ENCODE measurements at places on chromosomes 2 and 18.

GRCh38 chr2:166969486-166969885 lies 81.2 kb downstream of the XIRP2 start:
- no peak for DNase-seq

DNA sequence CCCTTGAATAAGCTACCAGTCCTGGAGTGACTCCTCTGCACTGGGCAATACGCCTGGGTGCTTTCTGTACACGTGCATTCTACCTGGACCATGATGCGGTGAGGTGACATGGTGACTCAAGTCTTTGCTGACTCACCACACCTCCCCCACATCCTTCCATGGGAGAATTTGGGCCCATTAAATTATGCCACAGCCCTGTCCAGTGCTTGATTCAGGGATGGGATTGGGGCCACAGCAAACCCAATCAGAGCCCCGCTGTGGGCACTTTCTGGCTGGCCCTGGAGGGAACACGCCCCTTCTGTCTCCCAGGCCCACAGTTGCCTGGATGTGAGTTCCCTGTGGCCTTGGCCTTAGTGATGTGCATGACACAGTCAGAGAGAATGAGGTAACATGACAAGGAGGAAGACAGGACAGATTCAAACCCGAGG lies 86.9 kb downstream of the LRRC30 start:
- no peak for DNase-seq

DNA sequence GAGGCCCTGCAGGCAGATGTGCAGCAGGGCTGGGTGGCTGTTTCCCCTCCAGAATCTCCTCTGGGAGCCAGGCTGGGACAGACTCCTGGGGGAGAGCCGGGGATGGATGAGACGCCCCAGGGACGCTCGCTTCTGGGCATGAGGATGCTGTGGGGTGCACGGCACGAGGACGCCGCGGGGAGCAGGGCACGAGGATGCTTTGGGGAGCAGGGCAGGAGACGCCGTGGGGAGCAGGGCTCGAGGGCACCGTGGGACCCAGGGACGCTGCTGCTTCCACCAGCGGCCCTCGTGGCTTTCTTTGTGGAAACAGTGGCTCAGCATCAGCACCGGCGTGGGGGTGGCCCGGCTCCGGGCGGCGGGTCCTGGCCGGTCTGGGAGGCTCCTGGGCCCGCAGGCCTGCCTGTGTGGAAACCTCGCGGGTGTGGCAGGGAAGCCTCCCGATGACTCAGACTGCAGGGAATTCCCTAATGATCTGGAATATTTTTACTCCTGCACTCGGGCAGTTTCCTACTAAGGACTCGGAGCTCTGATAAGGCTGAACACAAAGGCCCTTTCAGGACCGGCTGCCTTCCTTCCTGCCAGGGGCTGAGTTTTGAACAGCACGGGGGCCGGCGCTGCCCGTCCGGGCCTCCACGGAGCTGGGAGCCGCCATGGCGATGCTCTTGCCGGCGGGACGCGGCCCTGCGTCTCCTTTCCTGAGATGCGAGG lies 62.6 kb downstream of the NFATC1 start:
- DNase-seq = no peak

DNA sequence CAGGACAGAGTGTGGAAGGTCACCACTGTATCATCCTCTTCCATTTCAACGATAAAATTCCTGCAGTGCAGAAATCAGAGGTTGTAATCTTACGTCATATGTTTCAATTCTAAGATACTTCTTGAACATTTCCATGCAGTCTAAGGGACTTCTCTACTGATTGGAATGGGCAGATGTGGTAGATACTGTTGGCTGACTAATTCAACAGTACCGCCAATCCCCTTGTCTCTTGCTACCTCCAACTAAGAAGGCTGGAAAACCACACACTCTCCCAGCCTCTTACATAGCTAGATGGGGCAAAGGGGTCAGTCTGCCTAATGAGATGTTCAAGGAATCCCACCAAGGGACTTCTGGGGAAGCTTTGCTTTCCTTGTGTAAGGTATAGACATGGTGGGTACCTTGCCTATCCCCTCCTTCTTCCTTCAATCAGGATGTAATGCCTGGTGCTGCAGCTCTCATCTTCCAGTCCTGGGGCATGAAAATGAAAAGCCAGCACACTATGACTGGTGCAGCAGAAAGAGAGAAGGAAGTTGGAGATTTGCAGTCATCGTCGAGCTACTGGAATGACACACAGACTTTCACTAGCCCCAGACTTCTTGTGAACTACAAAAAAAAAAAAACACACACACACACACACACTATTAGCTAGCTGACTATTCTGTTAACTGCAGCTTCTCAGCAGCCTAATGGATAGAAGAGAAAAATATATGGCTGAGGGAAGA lies 84.1 kb downstream of the ALPK2 start:
- no peak for DNase-seq

DNA sequence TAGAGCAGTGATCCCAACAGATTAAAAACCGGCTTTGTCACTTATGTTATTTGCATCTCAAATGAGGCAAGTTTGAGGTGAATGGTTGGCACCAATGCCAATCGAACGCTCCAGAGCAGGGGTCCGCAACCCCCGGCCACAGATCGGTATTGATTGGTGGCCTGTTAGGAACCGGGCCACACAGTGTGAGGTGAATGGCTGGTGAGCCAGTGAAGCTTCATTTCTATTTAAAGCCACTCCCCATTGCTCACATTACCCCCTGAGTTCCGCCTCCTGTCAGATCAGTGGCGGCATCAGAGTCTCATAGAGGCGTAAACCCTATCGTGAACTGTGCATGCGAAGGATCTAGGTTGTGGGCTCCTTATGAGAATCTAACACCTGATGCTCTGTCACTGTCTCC lies 132.0 kb downstream of the TMEM182 start:
- no peak for DNase-seq

- no peak for DNase-seq
Observed at GRCh38 chr2:172438741-172439508, 11.5 kb downstream of the ITGA6 start.

- DNase-seq = peak; percentile 42
Observed at GRCh38 chr2:225464346-225465025, 65.0 kb downstream of the NYAP2 start.

DNA sequence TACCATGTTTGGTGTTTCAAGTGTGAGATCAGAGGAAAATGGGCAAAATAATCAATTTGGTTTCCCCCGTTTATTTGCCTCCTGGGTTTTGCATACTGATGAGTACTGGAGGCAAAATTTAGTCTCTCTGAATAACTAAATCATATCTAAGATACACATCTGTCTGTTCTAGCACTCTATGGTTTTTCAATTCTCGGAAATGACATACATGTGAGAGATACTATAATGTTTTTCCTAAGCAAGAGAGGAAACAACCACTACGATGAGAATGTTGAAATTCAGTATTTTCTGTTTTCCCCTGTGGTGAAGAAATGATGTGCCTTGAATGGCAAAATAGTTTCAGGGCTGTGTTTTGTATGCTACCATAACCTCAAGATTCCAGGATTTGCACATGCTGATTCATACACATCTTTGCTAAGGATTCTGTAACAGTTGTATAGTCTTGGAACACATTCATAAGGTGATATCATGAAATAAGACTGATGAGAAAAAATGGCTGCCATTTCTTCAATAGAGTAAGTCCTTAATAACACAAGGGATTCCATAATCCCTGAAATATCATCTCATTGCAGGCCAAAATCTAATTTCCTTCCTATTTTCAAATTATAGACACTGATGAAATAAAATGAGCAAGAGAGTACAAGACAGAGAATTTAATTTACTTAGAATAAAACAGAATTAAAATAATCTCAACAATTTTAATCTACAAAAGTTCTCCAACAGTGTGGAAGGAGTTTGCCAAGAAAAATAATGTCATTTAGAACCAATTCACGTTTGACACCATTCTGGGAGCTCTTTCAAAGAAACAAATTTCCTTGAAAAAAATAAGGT lies 316.6 kb downstream of the FIGN start:
- DNase-seq = no peak

DNA sequence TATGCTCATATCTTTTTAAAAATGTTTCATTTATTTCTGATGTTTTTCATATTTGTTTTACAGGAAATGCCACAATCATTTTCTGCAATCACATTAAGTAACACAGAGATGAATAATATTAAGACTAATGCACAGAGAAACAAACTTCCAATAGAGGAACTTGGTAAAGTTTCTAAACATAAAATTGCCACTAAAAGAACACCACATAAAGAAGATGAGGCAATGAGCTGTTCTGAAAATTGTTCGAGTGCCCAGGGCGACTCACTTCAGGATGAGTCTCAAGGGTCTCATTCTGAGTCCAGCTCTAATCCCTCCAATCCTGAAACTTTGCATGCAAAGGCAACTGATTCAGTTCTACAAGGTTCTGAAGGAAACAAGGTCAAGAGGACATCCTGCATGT lies 70.4 kb downstream of the APLF start:
- DNase-seq = no peak

DNA sequence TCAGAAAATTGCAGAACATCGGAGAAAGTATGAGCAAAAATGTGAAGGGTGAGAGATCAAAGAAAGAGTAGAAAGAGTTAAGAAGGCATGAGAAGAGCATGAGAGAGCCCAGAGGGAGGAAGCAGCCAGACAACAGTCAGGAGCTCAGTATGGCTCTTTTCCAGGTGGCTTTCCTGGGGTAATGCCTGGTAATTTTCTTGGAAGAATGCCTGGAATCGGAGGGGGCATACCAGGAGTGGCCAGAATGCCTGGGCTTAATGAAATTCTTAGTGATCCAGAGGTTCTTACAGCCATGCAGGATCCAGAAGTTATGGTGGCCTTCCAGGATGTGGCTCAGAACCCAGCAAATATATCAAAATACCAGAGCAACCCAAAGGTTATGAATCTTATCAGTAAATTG lies 271.8 kb upstream of the TFPI start:
- no peak for DNase-seq

- DNase-seq = no peak
Observed at GRCh38 chr2:218865396-218865795, 5.8 kb downstream of the WNT6 start.

DNA sequence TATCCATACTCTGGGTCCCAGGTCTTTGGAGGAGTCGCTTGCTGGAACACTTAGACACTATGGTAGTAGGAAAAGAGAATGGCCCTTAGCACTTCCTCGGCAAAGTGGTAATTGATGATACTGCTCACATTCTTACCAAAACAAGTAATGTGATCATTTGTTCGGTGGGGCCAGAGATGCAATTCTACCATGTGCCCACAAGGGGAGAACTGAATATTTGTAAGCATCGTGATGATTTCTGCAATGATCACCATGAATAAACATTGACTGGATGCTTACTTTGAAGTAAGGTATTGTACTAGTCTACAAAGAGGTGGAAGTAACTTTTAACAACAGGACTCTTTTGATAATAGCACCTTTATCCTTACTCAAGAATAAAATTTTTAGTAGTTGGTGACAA lies 109.7 kb downstream of the CD8B2 start:
- DNase-seq = peak; percentile 52

DNA sequence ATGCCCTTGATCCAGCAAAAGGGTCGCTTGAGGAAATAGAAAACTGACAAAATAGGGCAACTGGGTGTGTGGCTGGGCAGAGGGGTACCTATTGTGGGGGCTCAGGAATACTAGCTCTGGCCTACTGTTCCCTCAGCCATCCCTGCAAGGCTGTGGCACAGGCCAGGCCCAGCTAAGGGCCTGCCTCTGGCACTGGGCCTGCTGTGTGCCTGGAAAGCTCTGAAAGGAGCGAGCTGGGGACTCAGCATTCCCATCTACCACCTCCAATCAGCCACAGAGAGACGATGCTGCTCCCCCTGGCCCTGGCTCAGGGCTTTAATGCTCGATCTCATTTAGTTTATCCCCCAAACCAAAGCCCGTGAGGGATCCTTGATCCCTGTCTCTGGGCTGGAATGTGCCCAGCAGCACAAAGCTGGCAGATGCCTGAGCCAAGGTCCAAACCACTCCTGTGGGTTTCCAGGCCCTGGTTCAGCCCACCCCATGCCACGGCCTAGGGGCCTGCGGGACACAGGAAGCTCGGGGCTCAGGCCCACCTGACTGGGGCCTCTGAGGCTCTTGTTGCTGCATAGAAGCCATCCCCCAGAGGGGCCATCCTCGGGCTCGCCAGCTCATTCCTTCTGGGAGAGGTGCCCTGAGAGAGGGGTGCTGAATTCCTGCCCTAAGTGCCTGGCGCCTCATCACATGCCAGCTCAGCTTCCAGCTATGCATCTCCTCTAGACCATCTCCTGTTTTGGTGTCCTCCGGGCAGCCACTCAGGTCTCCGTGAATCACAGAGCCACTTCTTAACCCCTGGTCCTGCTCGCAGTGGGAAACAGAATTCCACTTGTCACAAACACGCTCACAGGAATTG lies 43.0 kb upstream of the KCNF1 start:
- DNase-seq = no peak

GRCh38 chr2:14428056-14428455 lies 204.5 kb upstream of the LRATD1 start:
- no peak for DNase-seq

DNA sequence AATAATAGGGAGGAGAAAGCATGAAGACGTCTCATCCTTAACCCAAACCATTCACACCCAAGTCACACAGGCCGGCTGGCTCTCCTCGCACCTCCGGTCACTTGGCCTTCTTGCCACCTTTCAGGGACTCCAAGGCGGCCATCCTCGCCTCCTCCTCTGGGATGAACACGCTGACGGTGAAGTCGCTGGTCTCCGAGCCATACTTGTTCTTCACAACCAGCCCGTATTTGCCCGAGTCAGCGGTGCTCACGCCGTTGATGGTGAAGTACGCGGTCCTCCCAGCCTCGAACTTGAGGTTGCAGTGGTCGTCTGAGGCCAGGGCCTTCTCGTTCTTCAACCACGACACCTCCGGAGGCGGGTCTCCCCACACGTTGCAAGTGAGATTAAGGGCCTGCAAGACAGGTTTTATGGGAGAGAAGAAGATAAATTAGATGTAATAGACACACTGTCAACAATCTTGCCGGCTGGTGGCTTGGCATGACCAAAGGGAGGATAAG lies 54.3 kb upstream of the LPIN2 start:
- no peak for DNase-seq

GRCh38 chr2:148888003-148888501 lies 13.0 kb downstream of the KIF5C start:
- DNase-seq = no peak

- peak; percentile 92 for DNase-seq
Observed at GRCh38 chr2:104976603-104977120, 61.2 kb upstream of the MRPS9 start.

GRCh38 chr2:20594048-20594750 lies 56.7 kb downstream of the HS1BP3 start:
- DNase-seq = no peak

- DNase-seq = no peak
Observed at GRCh38 chr18:8314124-8314523, 295.1 kb upstream of the RAB12 start.

GRCh38 chr18:48521723-48522122 lies 17.1 kb upstream of the CTIF start:
- DNase-seq = no peak

DNA sequence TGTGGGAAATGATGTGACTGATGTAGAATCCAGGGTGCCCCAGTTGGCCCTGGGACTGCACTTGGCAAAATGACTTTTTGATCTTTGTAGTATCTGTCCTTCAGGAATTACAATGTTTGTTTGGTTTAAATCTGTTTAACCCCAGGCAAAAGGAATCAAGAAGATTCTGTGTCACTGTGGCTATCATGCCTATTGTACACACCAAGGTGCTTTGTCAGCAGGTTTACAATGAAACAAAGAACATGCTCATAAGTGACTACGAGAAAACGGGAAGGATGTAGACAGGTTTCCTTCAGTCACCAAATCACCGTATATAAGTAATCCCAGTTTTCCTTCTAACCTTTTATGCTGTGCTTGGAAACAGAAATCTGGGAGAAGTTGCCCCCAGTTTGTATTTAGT lies 109.5 kb downstream of the RTN4 start:
- no peak for DNase-seq

- no peak for DNase-seq
Observed at GRCh38 chr18:79446931-79447330, 51.2 kb downstream of the NFATC1 start.
